Pancreas (tissue), 10 donors: ENCODE measurements at places on chromosomes 5 and 9. TPM values are rescaled to one million over a fixed set of nuclear protein-coding genes. Genes with fewer than 3 reads are reported as not detected.

DNA sequence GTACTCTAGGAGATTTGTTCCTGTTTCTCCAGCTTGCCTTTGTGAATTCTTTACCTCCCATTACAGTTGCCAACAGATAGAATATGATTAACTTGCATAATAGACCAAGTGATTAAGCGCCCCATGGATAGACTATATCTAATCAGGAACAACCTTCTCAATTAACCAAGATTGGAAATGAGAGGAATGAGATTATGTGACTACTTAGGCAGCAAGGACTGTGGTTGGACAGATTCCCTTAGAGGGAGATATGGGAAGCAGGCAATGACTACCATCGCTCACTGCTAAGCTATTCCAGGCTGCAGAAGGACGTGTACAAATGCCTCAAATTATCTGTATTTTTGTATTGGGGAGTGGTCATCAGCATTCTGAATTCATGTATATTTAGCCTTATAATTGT is 278.1 kb upstream of the DAB2 start:
- H3K4me3 ChIP-seq, result no peak overlapping the region
- H3K36me3 ChIP-seq, result no peaks in the 10 kb centered on the region
- no peaks in the 10 kb centered on the region for H3K4me1 ChIP-seq
- no peak overlapping the region for H3K27ac ChIP-seq
- H3K27me3 ChIP-seq, result no peaks in the 10 kb centered on the region
- DNase-seq, result no peak

- no peak overlapping the region for H3K4me3 ChIP-seq
- DNase-seq, result no peak
- H3K4me1 ChIP-seq, result no peaks in the 10 kb centered on the region
- H3K27me3 ChIP-seq, result no peaks in the 10 kb centered on the region
- H3K36me3 ChIP-seq, result no peaks in the 10 kb centered on the region
- H3K27ac ChIP-seq, result no peak overlapping the region
Observed at GRCh38 chr9:122338994-122339393, 31.8 kb upstream of the PTGS1 start.

DNA sequence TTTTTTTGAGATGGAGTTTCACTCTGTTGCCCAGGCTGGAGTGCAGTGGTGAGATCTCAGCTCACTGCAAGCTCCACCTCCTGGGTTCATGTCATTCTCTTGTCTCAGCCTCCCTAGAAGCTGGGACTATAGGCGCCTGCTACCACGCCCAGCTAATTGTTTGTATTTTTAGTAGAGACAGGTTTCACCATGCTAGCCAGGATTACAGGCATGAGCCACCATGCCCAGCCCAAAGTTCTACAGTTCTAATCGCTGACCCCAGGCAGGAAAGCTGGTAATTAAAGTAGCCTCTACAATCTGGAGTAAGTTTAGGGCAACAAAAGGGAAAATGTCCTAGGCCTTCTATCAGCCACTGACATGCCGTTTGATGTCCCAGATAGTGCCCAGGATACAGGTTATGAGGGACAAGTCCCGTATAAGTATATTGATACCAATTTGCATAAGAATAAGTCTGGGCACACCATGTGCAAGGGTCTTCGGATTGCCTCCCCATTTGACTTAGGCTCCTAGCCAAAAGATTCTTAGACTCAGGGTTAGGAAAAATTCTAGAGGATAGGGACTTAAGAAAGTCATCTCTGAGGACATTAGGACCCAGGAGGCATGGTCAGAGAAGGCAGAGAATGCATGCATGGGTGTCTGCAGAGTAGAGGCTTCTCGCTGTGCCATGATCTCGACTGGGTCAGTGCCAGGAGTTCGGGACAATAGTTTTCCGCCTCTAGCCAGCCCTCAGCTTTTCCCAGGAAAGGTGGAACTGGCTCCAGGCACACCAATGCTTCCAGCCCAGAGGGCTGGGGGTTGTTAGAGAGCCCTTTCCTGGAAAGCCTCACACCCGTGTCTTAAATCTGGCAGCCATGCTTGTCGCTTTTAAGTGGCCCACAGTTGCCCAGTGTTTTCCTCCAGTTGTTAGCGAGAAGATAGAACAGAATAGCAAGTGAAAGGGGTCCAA is 1111.1 kb downstream of the TAF11L14 start:
- H3K4me3 ChIP-seq, result peak overlapping the region; percentile 39
- DNase-seq, result no peak
- H3K4me1 ChIP-seq, result no peaks in the 10 kb centered on the region
- no peaks in the 10 kb centered on the region for H3K27me3 ChIP-seq

The FGF10 gene
- polyA plus RNA-seq, result 3.8 TPM
